ENCODE measurements at places on chromosomes 11 and 22. TPM values are rescaled to one million over a fixed set of nuclear protein-coding genes. Genes with fewer than 3 reads are reported as not detected.

DNA sequence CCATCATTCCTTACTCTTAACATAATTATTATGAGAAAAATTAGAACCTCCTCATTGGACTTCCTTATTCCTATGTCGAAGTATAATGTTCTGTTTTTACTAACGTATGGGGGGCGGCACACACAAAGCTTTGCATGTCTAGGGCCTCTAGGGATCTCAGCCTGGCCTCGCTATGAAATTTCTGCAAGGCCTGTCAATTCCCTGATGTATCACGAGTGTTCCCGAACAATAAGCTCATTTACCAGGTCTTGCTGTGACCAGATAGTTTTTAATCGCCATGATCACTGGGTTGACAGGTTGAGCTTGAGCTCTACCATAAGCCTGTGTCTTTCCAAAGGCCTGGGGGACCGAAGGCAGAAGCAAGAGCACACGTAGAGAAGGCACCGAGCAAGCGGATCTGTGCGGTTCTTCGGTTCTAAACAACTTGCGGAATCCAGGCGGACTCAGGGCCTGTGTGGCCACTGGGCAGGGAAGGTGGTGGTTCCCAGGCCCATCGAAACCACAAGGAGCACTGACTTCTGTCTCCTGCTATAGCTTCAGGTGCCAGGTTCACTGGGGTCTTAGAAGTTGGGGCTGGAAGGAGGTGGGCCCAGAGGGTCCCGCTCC is 10.4 kb upstream of the FXYD2 start:
- H3K27ac ChIP-seq, result no peak overlapping the region
- no peaks in the 10 kb centered on the region for H3K36me3 ChIP-seq
- no peak overlapping the region for H3K4me3 ChIP-seq
- H3K27me3 ChIP-seq, result no peaks in the 10 kb centered on the region
- no peaks in the 10 kb centered on the region for H3K4me1 ChIP-seq

GRCh38 chr11:10309163-10310093 is 4.6 kb downstream of the ADM start:
- peak overlapping the region; percentile 90 for H3K27ac ChIP-seq
- peaks cover 33% of the 10 kb centered on the region for H3K4me1 ChIP-seq
- no peaks in the 10 kb centered on the region for H3K36me3 ChIP-seq
- H3K4me3 ChIP-seq, result no peak overlapping the region

- H3K4me1 ChIP-seq, result no peaks in the 10 kb centered on the region
- H3K36me3 ChIP-seq, result no peaks in the 10 kb centered on the region
- no peak overlapping the region for H3K27ac ChIP-seq
Measured at GRCh38 chr22:29512031-29512430, 32.0 kb downstream of the NEFH start.

Gene KDELR3
- 8.7 TPM for total RNA-seq

DNA sequence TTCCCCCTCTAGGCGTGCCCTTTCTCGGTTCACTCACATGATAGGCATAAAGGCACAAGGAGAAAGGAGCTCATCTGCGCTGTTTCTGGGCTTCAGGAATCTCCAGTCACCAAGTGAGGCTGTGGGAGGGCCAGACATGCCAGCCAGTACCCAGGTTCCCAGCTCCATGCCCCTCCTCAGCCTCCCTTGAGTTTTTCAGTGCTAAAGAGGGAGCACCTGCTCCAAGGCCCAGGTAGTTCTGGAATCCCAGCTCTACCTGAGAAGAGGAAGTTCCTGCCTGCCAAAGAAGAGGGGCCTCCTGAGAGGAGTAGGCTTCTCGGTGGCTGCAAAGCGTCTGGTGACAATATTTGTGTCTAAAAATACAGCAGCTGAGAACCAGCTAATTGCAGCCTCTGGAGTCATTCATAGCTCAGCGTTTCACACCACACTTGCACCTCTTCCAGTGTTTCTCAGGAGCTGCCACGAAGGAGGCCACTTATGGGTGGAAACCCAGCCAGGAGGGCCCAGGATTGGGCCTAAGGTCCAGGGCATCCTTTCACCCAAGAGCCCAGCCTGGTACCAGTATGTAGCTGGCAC is 197.4 kb downstream of the TRIM29 start:
- no peak overlapping the region for H3K27ac ChIP-seq
- H3K27me3 ChIP-seq, result no peaks in the 10 kb centered on the region
- H3K4me3 ChIP-seq, result no peak overlapping the region
- DNase-seq, result no peak
- no peaks in the 10 kb centered on the region for H3K4me1 ChIP-seq

All from transverse colon (tissue), 4 donors.